Activated naive CD4-positive, alpha-beta T cell treated with anti-CD3 and anti-CD28 coated beads for 36 hours (primary cell): ENCODE measurements at places on chromosomes 7 and 10.
A peak's percentile ranks its signal among the peaks of the same experiment; 100 is the strongest.

DNA sequence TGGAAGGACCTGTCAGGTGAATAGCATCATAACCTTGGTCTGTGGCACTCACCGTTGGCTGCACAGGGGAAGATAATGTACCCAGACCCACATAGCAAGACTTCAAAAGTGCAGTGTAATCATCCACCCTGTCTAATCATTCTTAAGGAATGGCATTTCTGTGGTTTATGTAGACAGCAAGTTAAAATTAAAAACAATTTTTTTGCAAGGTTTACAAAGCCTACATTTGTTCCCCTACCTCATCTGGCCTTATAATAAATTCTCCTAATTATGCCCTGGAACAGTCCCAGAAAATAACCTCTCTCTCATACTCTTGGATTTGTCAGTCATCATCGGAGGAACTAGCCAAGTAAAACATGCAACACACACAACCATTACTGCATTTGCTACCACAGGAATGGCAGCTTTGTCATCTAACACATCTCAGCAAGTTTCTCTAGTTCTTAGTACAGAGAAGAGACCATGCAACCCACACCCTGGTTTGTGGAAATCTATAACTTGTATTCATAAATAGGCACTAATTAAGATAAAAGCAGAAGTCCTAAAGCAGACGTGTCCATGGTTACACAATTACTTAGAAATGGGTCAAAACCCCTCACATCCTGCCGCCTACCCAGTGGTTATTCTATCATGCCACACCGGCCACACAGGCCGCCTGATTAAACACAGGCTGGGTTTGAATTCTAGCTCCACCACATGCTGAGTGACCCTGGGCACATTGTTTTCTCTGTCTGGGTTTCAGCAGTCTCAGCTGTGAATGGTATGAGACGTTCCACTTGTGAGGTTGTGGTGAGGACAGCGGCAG is 19.1 kb downstream of the ABLIM1 start:
- no peak for DNase-seq

DNA sequence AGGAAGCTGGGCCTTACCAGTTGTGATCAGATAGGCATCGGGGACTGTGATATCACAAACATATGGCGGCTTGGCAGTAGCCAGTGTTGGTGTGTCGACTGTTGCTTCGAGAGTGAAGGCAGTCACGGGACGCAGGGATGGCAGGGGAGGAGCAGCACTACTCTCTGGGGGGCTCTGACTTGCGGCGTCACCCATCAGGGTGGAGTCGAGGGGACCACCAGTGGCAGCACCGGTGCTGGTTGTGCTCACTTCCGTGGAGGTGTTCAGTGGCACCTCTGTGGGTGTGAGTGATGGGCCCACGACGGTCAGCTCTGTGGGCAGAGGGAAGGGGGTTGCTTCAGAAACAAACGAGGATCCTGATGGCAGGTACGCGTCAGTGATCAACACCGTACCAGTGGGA is 64.5 kb downstream of the KIAA1549 start:
- no peak for DNase-seq

- DNase-seq = no peak
Observed at GRCh38 chr7:149750122-149750845, 23.1 kb downstream of the ZNF467 start.

- DNase-seq = no peak
Observed at GRCh38 chr7:14505906-14506305, 396.6 kb downstream of the DGKB start.

GRCh38 chr10:56319386-56319785 is 41.7 kb downstream of the ZWINT start:
- DNase-seq = no peak

DNA sequence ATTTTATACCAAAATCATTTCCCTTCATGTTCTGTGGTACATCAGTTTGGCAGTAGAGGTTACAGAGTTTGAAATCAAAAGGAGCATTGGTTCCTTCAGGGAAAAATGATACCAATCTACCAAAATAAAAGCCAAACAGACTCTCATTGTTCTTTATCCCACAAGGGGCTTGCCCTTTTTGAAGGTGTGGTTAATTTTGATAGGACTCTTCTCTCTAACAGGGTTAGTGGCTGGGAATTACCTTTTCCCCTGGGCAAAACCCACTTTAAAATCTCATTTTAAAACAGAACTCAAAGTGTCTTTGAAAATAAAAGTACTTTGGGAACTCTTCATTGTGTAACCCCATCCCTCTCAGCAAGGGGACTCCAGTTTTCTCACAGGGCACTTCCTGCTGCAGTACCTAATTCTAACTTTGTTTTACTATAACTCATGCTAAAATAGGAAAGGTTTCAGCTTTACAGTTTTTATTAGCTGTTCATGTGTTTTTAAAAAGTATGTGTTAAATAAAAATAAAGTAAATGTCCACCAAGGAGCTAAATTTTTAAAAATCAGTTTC is 30.6 kb downstream of the SMNDC1 start:
- DNase-seq = no peak

DNA sequence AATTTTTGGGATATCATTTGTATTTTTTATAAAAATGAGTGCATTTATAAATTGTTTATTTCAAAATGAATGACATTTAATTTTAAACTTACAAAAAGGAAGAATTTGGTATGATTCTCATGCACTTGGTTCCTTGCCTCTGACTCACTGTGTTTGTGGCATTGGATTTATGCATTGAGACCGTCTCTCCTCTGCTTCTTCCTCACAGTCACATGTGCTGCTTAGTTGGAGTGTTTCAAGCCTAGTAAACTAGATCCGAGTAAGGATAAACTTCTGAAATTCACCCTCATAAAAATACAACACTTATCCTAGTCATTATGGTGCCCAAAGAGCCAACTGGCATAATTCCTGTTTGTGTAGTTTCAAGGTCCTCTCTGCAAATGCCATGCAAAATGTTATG is 19.1 kb upstream of the FZD8 start:
- DNase-seq = no peak

GRCh38 chr7:46446151-46446550 is 525.1 kb upstream of the IGFBP3 start:
- DNase-seq = no peak

DNA sequence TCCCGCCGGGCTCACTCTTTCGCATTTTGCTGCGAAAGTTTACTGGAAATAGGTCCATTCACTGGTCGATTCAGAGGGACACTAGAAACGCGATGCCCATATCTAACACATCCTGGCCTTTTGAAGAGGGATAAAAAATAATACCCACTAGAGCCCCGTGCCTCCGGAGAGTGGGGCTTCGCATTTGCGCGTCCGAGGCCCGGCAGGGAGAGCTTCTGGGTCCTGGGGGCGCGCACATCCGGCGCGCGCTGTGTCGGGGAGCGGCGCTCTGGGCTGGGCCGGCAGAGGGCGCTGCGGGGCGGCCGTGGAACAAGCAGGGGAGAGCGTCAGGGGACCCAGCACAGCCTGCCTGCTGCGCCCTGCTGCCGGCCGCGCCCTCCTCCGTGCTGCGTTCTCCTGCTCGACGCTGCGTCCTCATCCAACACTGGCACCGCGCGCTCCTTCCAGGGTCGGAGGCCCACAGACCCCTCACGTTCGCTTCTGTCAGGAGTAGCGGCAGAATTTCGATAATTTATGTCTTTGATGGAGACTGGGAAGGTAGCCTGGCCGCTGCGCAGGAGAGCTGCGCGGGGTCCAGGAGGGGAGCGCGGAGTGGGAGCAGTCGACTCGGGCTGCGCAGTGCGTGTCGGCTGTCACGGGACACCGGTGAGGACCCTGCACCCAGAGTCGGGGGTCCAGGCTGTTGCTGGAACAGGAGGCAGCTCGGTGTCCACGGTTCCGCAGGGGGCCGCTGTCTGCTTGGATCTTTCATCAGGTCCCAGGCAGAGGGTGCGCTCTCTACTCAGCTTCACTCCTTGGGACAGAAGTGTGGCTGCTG is 41.5 kb upstream of the ZNF32 start:
- peak; percentile 87 for DNase-seq

- DNase-seq = no peak
Observed at GRCh38 chr7:42170724-42171123, 66.3 kb downstream of the GLI3 start.

DNA sequence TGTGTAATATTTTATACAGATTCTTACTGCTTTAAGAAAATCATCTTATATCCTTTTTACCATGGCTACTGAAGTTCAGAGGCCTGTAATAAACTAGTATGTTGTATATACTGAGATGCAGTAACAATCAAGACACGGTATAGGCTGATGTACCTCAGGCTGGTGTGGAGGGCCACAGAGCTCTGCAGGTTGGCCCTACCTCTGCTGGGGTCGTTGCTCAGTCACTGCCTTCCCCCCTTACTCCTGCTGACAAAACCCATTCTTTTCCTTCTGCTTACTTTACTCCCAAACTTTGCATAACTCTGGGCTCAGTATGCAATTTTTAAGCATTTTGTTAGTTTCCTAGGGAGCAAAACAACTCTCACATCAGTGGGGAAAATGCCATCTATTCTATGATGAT is 200.1 kb upstream of the FOXP2 start:
- no peak for DNase-seq

GRCh38 chr7:91526404-91526803 is 262.2 kb downstream of the FZD1 start:
- no peak for DNase-seq

- no peak for DNase-seq
Observed at GRCh38 chr7:95394370-95394769, 1.8 kb downstream of the PON3 start.

DNA sequence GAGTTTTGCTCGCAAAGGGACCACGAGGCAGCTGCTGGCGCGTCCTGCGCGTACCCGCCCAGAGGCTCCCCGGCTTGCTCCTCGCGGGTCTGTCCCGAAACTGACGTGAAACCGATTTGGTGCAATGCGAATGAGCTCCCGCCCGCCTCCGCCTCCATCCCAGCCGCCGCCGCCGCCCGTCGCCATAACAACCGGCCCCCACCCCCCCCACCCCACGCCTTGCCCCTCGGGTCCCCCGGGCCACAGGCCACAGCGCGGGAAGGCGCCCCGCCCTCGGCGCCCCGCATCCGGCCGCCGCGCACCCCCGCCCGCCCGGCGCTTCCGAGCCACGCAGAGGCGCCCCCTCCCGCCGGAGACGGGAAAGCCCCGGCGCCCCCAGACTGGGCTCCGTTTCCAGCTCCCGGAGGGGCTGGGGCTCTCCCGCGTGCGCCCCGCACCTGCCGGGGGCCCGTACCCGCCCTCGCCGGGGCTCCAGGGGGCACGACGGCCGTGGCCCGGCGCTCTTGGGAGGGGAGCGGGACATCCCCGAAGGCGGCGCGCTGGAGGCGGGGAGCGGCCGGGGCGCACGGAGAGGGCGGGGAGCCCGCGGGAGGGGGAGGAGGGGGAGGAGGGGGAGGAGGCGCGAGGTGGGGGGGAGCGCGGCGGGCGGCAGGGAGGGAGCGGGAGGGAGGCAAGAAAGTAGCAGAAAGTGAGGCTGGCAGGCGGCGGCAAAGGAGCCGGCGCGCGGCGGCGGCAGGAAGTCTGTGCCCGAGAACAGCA is at the start of gene CAMK1D:
CAMK1D (plus strand) TSS at position 678 of the 759 bp plus-strand sequence.
- DNase-seq = peak; percentile 86

DNA sequence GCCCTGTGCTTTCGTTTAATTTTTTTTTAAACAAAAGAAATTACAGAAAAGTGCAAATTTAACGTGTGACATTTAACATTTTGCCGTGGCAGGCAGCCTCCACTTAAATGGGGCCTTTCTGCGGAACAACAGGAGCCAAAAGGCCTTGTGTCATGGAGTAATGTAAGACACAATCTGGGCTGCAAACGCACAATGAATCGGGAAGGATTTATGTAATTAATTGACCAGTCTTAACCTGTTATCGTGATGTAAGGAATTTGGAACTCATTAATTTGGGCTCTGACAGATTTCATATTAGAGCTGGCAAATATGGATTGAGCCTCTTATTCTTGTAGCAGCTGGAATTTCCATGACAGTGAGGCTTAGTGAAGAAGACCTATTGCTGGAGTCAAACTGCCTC is 86.4 kb downstream of the SNX10 start:
- DNase-seq = no peak

- DNase-seq = no peak
Observed at GRCh38 chr10:18737236-18737635, 78.0 kb downstream of the ARL5B start.

- DNase-seq = no peak
Observed at GRCh38 chr7:21562385-21562784, 19.5 kb downstream of the DNAH11 start.

- peak; percentile 54 for DNase-seq
Observed at GRCh38 chr7:142375710-142376313, 118.0 kb upstream of the PRSS58 start.

- DNase-seq = no peak
Observed at GRCh38 chr10:71231206-71231605, 18.8 kb downstream of the UNC5B start.

DNA sequence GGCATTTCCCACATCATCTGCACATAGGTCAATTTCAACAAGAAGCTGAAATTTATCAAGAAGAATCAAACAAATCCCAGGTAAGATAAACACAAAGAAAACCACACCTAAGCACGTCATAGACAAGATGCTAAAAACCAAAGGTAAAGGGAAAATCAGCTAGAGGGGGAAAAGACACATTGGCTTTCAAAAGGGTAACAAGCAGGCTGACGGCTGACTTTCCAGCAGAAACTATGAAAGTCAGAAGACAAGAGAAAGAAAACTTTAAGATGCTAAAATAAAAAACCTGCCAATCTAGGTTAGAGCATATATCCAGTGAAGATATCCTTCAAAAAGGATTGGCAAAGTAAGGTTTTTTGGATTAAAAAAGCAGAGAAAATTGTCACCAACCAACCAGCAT is 59.9 kb upstream of the RHEB start:
- no peak for DNase-seq

GRCh38 chr7:81433206-81433605 is 336.6 kb downstream of the HGF start:
- DNase-seq = no peak

- no peak for DNase-seq
Observed at GRCh38 chr7:112162142-112162766, 43.9 kb downstream of the DOCK4 start.

DNA sequence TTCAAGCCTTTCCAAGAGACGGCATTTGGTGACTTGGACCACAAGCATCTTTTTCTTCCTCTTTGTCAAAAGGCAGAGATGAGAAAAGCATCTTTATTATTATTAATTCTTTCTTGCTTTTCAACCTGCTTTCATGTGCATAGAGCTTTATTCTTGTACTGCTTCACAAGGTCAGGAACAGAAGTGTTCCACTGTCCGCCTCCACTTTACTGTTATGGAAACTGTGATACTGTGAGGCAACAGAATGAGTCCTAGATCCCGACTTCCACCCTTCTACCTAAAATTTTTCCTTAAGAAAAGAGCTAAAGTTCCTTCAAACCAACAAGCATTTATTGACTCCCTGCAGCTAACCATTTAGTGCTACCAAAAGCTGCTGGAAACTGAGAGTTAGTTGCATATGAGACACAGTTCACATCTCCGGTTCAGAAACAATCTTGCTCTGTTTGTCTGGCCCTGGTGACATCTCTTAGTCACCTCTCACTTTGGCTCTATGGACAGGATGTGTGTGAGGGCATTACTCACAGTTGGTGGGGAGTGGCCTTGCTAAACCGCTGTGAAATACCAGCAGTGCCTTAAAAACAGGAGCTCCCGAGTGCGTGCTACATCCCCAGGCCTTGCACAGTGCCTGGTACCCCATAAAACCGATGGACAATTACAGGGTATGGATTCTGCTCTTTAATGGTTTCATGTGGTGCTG is 77.1 kb upstream of the TRIL start:
- peak; percentile 33 for DNase-seq
